Activated T-helper 2 cell treated with anti-CD3 and anti-CD28 coated beads, Interferon-gamma antibody, Interleukin-2, Interleukin-4, amounts not matched to agents 10 μg/mL and 5 μg/mL and 100 μg/mL, durations not matched to agents 14 hours and 24 hours and 36 hours (primary cell): ENCODE measurements at places on chromosomes 13 and 19.

GRCh38 chr13:70388935-70389334 is 280.7 kb upstream of the KLHL1 start:
- DNase-seq = no peak

- DNase-seq = no peak
Observed at GRCh38 chr19:52007451-52007805, 583 bp downstream of the ZNF615 start.

- no peak for DNase-seq
Observed at GRCh38 chr13:74796157-74796556, 662.0 kb upstream of the KLF12 start.

GRCh38 chr13:106100171-106100919 is 435.1 kb downstream of the EFNB2 start:
- DNase-seq = no peak
